HFFc6 (cell line): ENCODE measurements at places on chromosomes 4 and X. TPM values are rescaled to one million over a fixed set of nuclear protein-coding genes. Genes with fewer than 3 reads are reported as not detected.

Gene PDGFRA
- total RNA-seq = 23.4 to 89.8 TPM (median 29.7 TPM) in 3 replicates

Gene AFF2
- total RNA-seq = not detected in 3 replicates

Gene RAB41
- not detected in 3 replicates for total RNA-seq

Gene HSFX3
- total RNA-seq = not detected in 3 replicates

Gene KIAA0232
- 14.6 to 19.0 TPM (median 15.8 TPM) in 3 replicates for total RNA-seq

Gene CFAP299
- total RNA-seq = 4.9 to 11.0 TPM (median 9.0 TPM) in 3 replicates

Gene BDH2
- total RNA-seq = 37.5 to 39.4 TPM (median 37.8 TPM) in 3 replicates

Gene GRIA2
- not detected in 2 replicates for total RNA-seq

Gene ADRA2C
- 0.25 to 0.32 TPM (median 0.31 TPM) in 3 replicates for total RNA-seq

Gene CLCN4
- 0.03 to 0.14 TPM in 2 of 3 replicates, not detected in the other for total RNA-seq

Gene COL4A6
- total RNA-seq = 0.11 to 0.18 TPM (median 0.16 TPM) in 3 replicates

Gene TLR2
- not detected in 3 replicates for total RNA-seq

Gene P2RY8
- total RNA-seq = not detected in 3 replicates

Gene AMTN
- not detected in 3 replicates for total RNA-seq

Gene CSAG1
- total RNA-seq = not detected in 3 replicates

Gene RAB33A
- 0.38 to 0.66 TPM (median 0.48 TPM) in 3 replicates for total RNA-seq

Gene SEL1L3
- total RNA-seq = 29.0 and 29.5 TPM in 2 replicates
